Activated T-helper 9 cell treated with anti-CD3 and anti-CD28 coated beads, Interleukin-2, amount 50 U/mL, for 16 hours (primary cell): ENCODE measurements at places on chromosomes 5 and 9.

DNA sequence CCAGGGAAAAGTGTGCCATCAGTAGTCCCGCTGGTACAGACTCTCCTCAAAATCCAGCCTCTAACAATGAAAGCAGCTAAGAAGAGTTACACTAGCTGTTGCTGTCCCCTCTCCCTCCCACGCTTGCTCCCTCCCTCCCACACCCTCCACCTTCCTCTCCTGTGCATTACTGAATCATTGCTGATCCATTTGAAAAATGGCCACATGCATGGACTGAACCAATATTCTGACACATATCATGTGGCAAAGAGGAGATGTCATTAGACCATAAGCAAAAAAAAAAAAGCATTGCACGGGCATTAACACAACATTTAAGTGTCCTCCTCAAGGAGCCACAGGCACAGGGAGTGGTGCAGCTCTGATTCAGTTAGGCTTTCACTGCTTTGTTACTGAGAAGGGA lies 37.9 kb downstream of the LHFPL2 start:
- no peak for DNase-seq

DNA sequence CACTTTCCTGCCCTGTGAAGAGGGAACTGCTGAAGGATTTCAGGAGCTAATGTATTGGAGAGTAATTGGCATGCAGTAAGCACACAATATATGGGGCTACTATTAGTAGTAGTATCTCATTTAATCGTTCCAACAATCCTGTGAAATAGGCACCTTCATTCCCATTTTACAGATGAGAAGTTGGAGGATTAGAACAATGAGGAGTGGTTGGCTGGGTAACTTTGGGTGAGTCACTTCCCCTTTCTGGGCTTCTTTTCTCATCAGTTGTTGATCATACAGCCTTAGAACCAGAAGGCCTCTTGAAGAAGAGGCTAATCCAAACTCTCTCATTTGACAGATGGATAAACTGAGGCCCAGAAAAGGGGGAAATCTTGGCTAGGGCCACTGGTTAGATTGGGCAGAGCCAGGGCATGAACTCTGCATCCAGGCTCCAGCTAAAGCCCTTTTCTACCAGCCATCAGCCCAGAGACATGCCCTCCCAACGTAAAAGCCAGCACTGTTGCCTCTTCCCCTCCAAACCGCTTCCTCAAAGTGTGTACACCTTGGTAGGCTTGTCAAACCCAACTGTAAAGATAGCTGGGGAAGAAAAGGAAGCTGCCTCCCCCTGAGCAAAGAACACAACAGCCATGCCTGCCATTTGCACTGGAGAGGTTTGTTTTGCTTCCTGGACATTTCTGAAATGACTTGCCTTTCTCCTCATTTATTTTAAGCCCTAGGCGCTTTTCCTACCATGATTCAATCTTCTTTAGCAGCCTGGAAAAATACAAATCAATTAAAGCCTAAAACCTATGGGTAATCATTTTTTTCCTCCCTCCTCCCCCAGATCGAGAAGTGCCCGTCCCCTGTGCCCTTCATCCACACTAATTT lies 992 bp downstream of the SPACA9 start:
- DNase-seq = no peak

DNA sequence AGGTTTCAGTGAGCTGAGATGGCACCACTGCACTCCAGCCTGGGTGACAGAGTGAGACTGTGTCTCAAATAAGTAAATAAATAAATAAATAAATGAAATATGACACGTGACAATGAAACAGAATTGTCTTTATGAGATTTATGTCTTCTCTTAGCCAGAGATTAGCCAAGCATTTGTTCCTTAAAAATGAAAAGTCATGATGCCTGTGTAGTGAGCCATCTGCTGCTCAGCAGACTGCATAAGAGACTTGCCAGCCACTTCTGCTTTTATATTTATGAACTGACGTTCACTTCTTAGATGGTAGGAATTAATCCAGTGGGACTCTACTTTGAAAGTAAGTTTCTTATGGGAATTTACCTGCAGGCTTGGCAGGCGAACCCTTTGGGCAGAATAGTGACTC lies 227.4 kb downstream of the NR3C1 start:
- no peak for DNase-seq

GRCh38 chr5:13939638-13940037 lies 4.8 kb downstream of the DNAH5 start:
- DNase-seq = no peak

DNA sequence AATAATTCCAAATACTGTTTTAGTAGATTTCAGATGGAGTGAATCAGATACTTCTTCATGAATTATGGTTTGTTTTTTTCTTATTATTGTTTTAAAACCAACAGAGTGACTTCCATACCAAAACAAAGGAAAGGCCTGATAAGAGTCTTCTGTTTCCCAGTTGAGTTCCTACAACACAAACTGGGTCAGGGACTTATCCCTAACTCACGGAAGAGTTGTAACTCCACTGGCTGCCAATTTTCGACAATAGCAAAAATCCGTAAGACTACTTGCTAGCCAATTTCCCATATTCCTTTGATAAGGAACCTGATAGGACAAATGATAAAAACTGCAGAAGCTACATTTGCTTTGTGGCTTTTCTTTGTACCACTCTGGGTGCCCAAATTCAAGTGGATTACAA lies 219.2 kb downstream of the AP3B1 start:
- no peak for DNase-seq

GRCh38 chr5:133605323-133605722 lies 7.0 kb downstream of the FSTL4 start:
- no peak for DNase-seq

- no peak for DNase-seq
Observed at GRCh38 chr9:126093771-126094170, 232.9 kb upstream of the MVB12B start.

DNA sequence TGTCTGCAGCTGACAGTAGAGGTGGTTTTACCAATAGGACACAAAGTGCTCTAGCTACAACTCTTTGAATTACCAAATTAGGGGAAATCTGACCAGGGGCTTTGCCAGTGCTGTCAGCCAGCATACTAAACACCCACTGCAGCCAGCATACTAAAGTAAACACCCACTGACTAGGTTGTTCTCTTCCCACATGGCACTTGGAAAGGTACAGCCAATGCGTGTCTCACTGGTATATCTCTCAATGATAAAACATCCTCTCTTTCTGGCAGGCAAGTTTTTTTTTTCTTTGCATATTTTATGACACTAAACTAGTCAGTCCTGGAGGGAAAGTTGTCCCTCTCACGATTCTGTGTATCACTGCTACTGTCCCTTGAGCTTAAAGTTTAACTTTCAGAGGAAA lies 216.1 kb downstream of the TLE1 start:
- DNase-seq = no peak

DNA sequence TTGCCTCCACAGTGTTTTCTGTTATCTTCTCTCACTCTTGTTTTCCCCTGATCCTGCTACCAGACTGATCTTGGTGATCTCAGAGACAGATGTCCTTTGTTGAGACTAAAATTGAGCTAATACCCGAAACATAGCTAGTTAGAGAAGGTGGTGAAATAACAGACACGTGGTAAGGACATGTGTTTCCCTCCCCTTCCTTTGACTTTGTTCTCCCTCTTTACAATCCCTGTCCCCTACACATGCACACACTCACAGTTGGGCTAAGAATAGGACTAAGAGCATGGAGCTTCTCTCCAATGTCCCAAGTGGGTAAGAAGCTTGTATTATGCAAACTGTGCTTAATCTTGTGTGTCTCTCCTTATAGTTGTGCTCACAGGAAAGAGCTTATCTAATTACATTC lies 1603.0 kb upstream of the C9orf72 start:
- no peak for DNase-seq

DNA sequence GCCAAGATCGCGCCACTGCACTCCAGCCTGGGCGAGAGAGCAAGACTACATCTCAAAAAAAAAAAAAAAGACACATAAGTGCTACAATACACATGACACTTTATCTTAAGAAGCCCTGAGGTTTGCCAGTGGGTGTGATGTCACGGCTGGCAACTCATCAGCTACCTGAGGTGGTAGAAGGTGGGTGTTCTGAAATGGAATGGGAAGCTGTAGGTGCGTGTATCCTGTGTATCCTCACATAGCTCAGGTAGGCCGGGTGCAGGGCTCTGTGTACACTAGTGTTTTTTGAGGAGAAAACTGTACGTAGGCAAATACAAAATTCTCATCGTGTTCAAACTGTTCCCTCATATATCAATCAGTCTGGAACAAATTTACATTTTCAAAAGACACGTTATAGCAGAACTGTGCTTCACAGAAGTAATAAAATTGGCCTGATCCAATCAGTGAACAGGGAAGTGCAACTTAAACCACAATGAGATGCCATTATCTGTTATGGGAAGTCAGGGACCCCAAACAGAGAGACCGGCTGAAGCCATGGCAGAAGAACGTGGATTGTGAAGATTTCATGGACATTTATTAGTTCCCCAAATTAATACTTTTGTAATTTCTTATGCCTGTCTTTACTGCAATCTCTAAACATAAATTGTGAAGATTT lies 10.4 kb downstream of the BICD2 start:
- DNase-seq = no peak
